ENCODE measurements at places on chromosomes 16 and 17. TPM values are rescaled to one million over a fixed set of nuclear protein-coding genes. Genes with fewer than 3 reads are reported as not detected.

GRCh38 chr17:21143695-21144094 lies 16.9 kb downstream of the DHRS7B start:
- H3K4me1 ChIP-seq, result no peaks in the 10 kb centered on the region
- no peak overlapping the region for H3K27ac ChIP-seq

DNA sequence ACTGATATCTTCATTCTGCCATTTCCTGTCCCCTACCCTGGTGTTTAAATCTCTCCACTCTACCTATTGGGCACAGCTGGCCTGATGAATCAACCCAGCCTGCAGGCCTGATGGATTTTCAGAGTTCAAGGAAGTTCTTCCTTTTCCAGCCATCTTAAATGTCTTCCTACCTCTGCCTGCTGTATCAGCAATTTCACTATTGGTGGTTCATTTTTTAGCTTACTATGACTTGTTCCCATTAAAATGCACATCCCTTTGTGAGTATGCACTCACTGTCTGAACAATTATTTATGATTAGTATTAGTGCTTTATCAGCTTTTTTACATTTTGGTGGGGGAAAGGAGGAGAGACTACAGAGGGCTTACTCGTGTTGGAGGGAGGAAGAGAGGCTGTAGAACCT lies 48.6 kb upstream of the CRHR1 start:
- peaks cover 4% of the 10 kb centered on the region for H3K36me3 ChIP-seq
- no peak overlapping the region for H3K27ac ChIP-seq
- H3K4me3 ChIP-seq, result no peak overlapping the region
- no peaks in the 10 kb centered on the region for H3K4me1 ChIP-seq
- peaks cover 34% of the 10 kb centered on the region for H3K27me3 ChIP-seq

GRCh38 chr17:57285701-57286100 lies 29.4 kb downstream of the MSI2 start:
- H3K27me3 ChIP-seq, result no peaks in the 10 kb centered on the region
- peaks cover 3% of the 10 kb centered on the region for H3K36me3 ChIP-seq
- peaks cover 28% of the 10 kb centered on the region for H3K4me1 ChIP-seq
- H3K27ac ChIP-seq, result no peak overlapping the region
- H3K4me3 ChIP-seq, result no peak overlapping the region

DNA sequence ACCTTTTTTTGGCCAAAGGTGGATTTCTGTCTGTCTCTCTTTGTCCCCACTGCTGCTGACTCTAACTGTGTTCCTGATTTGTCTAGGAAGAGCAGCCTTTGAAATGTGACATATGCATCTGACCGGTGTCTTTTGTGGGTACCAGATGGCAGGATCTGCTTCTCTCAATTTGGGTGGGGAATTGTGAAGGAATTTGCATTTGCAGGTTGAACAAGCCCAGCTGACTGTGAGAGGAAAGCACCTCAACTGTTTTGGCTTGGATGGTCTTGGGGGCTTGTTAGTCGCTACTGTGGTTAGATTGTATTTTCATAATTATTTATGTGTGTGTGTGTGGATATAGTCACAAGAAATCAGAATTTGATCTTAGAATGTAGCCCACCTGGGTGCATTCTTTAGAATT lies 37.7 kb upstream of the LCMT1 start:
- H3K36me3 ChIP-seq, result no peaks in the 10 kb centered on the region
- H3K27ac ChIP-seq, result no peak overlapping the region
- H3K27me3 ChIP-seq, result no peaks in the 10 kb centered on the region
- no peak for DNase-seq
- no peaks in the 10 kb centered on the region for H3K4me1 ChIP-seq

DNA sequence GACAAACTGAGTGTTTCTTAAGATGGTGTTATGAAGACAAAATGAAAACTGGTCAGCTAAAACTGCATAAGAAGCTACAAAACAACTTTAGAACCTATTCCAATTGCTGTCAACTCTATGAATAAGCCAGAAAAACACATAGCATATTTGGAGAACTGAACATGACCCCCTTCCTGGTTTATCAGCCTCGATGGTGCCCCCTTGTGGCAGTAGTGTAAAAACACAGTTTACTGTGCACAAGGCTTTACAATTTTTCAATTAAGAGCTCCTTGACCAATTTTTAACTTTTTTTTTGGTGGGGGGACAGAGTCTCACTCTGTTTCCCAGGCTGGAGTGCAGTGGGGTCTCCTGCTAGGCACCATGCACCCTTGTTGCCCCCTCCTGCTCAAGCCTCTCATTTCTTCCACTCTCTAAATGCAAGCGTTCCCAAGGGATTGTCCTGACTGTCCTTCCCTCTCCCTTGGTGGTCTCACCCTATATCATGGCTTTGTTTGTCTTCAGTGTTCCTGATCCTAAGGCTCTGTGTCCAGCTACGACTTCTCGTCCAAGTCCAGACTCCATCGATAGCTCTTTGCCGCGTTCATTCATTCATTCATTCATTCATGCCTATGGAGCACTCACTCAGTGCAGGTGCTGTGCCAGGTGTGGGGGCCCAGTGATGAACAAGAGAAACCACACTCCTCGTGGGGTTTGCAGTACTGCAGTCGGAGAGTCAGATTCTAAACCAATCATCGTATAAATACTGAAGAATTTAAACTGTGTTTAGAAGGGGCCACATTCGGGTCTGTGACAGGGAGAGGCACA lies 7.5 kb downstream of the EIF1 start:
- DNase-seq, result no peak
- peaks cover 2% of the 10 kb centered on the region for H3K27me3 ChIP-seq
- H3K4me3 ChIP-seq, result no peak overlapping the region
- H3K4me1 ChIP-seq, result peaks cover 15% of the 10 kb centered on the region
- H3K27ac ChIP-seq, result peak overlapping the region; percentile 39
- H3K36me3 ChIP-seq, result peaks cover 16% of the 10 kb centered on the region

GRCh38 chr17:73654241-73654640 lies 10.0 kb upstream of the SDK2 start:
- H3K27me3 ChIP-seq, result peaks cover 29% of the 10 kb centered on the region
- H3K36me3 ChIP-seq, result peaks cover 8% of the 10 kb centered on the region
- no peak for DNase-seq
- H3K4me3 ChIP-seq, result no peak overlapping the region

- H3K4me3 ChIP-seq, result no peak overlapping the region
- H3K4me1 ChIP-seq, result peaks cover 16% of the 10 kb centered on the region
- no peak overlapping the region for H3K27ac ChIP-seq
Observed at GRCh38 chr17:67283731-67284516, 38.9 kb upstream of the HELZ start.

DNA sequence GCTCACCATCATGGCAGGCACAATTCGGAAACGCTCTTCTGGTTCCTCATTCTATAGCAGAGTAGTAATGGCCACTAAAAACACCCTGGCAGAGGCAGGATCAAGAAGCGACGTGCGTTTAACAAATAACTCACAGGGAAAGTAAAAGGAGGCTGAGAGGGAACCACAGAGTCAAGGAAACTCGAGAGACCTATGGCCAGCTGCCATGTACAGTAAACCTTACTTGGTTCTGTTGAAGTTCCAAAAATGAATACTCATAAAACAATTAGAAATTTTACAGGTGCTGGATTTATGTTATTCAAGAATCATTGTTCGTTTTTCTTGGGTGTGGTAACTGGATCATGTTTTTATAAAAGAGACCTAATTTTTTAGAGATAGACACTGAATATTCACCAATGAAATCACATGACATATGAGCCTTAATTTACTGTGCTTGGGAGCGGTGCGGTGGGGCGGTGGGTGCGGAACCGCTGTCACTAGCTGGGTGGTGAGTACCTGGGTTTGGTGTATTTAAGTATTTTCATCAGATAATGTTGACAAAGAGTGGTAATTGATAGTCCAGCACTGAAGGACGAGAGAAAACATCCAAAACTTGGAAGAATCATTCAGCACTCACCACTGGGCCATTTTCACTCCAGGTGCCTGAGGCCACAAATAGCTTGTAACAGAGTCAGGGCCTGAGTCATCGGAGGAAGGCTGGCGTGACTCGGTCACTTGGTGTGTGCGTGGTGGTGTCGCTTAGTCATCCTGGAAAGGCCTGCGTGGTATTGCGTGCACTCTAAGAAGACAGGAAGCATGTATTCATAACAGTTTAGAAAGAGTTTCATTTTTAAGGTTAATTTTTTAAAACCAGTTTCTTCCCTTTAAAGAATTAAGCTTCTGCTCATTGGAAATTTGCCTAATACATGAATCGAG lies 135.4 kb upstream of the CHMP6 start:
- H3K27me3 ChIP-seq, result no peaks in the 10 kb centered on the region
- peaks cover 44% of the 10 kb centered on the region for H3K4me1 ChIP-seq
- H3K36me3 ChIP-seq, result no peaks in the 10 kb centered on the region
- peak overlapping the region; percentile 98 for H3K27ac ChIP-seq
- peak; percentile 93 for DNase-seq
- peak overlapping the region; percentile 24 for H3K4me3 ChIP-seq

DNA sequence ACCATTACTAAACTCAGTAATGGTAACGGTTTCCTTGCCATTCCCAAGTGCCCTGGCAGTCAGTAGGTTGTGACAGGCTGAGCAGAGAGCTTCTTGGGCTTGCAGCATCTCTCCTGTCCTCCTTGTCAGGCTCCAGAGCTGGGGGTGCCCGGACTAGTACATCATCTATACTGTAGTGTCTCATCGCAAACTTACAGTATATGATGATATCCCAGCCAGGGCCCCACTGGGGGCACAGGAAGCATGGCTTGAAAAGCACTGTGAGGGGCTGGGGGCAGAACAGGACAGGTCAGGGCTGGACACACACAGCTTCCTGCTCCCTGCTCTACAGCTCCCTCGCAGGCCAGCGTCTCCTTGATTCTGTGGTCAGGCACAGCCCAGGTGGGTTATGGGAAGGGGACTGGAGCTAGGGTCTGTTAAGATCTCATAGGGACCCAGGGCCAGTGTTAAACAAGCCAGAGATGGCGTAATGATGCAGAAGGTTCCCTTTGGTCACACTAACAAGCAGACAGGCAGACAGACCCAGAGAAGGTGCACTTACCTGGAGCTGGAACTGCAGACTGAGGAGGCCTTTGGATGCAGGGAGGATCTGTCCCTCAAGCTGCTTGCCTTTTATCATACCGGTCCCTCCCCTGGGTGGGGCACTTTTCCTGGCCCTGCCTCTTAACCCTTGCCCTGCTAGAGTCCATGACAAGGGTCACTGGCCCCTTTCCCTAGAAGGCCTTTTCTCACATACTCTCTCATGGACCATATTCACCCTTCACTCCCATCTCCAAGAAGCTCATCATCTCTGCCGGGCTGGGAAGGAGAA lies 6.8 kb downstream of the ERAL1 start:
- no peaks in the 10 kb centered on the region for H3K27me3 ChIP-seq
- H3K36me3 ChIP-seq, result peaks cover 17% of the 10 kb centered on the region
- no peak overlapping the region for H3K27ac ChIP-seq
- H3K4me1 ChIP-seq, result no peaks in the 10 kb centered on the region
- no peak overlapping the region for H3K4me3 ChIP-seq
- DNase-seq, result no peak

GRCh38 chr17:1188812-1189504 lies 9.2 kb upstream of the ABR start:
- peak overlapping the region; percentile 91 for H3K27ac ChIP-seq
- DNase-seq, result no peak
- peaks cover 52% of the 10 kb centered on the region for H3K4me1 ChIP-seq
- H3K27me3 ChIP-seq, result no peaks in the 10 kb centered on the region

DNA sequence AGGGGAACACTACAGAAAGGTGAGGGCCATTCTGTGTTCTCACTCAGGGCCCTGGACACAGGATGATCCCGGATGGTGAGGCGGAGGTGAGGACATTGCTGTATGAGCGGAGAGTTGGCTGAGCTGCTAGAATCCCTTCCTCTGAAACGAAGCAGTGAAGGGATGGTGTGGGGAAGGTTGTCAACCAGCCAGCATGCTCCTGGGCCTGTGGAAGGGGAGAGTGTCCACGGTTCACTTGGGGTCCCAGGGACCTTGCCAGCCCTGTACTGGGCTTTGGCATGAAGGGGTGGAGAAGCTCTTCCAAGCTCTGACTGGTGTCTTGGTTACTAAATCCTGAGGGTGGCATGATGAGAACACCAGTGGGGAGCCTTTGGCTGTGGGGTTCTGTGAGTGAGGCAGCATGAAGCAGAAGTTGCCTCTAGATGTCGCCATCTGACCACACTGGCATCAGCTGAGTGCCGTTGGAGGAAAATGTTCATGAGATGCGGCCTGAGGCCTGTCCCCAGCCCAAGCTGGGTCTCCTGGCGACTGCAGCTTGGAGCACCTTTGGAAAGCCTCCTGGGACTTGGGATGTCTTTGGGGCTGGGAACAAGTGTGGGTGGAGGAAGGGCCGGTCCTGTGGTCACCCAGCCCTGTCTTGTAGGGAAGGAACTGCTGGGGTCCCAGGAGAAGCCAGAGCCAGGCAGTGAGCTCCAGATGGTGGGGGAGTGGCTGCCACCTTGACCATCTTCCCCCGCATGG lies 14.8 kb downstream of the PDP2 start:
- DNase-seq, result no peak
- no peak overlapping the region for H3K27ac ChIP-seq
- peaks cover 4% of the 10 kb centered on the region for H3K36me3 ChIP-seq
- no peaks in the 10 kb centered on the region for H3K27me3 ChIP-seq
- H3K4me1 ChIP-seq, result peaks cover 25% of the 10 kb centered on the region
- H3K4me3 ChIP-seq, result no peak overlapping the region

DNA sequence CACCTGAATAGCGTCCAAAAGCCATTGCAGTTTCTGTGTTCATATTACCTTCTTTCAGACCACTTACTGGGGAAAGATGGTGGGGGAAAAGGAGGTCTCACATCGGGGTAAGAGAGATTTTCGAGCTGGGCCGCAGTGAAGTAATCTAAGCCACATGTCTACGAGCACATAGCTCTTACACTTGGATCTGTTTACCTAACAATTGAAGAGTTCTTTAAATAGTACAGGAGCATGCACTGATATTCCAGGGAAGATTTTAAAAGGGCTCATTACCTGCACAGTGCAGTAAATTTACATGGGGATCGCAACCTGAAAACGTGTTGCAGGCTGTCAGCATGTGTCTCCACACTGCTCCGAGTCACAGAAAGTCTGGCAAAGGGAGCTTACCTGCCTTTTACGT lies 12.6 kb downstream of the MAF start:
- no peaks in the 10 kb centered on the region for H3K4me1 ChIP-seq
- no peaks in the 10 kb centered on the region for H3K27me3 ChIP-seq
- H3K27ac ChIP-seq, result no peak overlapping the region
- no peak overlapping the region for H3K4me3 ChIP-seq
- no peak for DNase-seq

FGF11 gene
- total RNA-seq, result 6.0 TPM

THUMPD1 gene
- total RNA-seq, result 41.3 TPM

MT1G gene
- not detected for total RNA-seq

CRAMP1 gene
- 21.2 TPM for total RNA-seq

PRR35 gene
- total RNA-seq, result not detected

LITAFD gene
- not detected for total RNA-seq

CX3CL1 gene
- 11.2 TPM for total RNA-seq
